Cerebellum (tissue), 4 donors: ENCODE measurements at places on chromosomes 12 and 14. TPM values are rescaled to one million over a fixed set of nuclear protein-coding genes. Genes with fewer than 3 reads are reported as not detected.

The LRTM2 gene
- 3.5 TPM for total RNA-seq

The WNT1 gene
- not detected for total RNA-seq

The CMTM5 gene
- total RNA-seq: 1.9 TPM

The TUNAR gene
- total RNA-seq: 7.3 TPM

The BBOF1 gene
- total RNA-seq: 15.2 TPM

The TSPAN11 gene
- total RNA-seq: 17.3 TPM

The AKAP3 gene
- 1.6 TPM for total RNA-seq
